IMR-90 (cell line): ENCODE measurements at places on chromosomes 7 and 10. TPM values are rescaled to one million over a fixed set of nuclear protein-coding genes. Genes with fewer than 3 reads are reported as not detected.

The EFCAB10 gene
- not detected in 2 replicates for total RNA-seq

The REEP3 gene
- total RNA-seq: 28.9 and 48.6 TPM in 2 replicates

The TYW1B gene
- total RNA-seq: 1.7 and 1.8 TPM in 2 replicates

GRCh38 chr7:103918631-103919271, 70.7 kb downstream of the RELN start:
- DNase-seq: no peak

- DNase-seq: no peak
Measured at GRCh38 chr10:8183241-8183704, 128.8 kb downstream of the GATA3 start.

GRCh38 chr7:22651534-22652243, 75.3 kb upstream of the IL6 start:
- DNase-seq: peak; percentile 83

DNA sequence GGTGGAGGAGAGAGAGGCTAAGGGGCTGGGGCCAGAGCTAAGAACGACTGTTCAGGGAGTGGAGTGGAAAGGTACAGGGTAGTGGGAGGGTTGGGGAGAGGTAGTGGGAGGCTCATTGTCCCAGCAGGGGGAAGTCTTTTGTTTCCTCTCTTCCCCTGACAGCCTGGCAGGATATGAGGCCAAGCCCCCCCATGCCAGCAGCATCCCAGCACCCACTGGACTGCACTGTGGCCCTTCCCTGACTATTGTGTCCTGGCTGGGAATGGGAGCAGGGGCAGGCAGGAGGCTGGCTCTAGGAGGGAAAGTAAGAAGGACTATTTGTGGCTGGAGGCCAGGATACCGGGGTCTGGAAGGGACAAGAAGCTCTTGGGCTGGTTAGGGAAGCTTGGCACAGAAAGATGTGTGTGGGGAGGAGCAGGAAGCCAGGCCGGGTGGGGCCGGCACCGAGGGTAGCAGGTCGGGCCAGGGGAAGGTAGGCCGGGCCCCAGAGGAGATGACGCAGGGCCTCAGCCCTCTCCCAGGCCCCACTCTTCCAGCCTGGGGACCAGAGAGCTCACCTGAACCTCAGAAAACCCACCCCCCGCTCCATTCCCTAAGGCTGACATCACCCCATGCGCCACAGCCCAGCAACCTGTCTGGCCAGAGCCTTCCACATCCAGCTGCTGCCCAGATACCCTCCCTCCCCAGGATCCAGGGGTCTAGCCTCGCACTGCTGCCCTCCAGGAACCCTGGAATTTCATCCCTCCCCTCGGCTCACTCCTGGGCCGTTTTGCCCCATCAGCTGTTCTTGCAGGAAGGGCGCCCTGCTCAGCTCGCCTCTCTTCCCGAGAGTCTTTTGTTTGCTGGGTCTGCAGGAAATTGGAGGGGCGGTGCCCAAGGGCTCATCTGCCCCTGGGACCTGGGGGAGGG, 8.8 kb upstream of the EPHB4 start:
- no peak for DNase-seq

DNA sequence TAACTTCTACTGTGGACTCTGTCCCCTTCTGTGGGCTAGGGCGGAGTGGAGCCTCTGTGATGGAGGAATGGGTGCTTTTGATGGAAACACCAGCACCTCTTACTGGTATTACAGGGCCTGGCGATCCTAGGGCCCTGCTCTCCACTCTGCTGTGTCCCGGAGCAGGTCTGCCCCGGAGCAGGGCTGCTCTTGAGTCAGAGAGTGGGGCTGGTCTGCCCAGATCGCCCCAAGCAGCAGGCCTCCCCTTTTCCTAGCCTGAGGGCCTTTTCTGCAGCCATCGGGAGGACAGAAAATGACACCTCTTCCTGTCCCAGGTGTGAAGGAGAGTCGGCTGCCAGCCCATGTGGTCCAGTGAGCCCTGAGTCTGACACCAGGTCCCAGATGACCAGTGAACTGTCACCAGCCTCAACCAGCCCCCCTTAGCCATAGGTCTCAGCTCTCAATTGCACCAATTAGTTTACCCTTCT, 1.4 kb downstream of the ZNF282 start:
- no peak for DNase-seq

- DNase-seq: no peak
Measured at GRCh38 chr10:81280497-81281479, 594.2 kb upstream of the NRG3 start.

DNA sequence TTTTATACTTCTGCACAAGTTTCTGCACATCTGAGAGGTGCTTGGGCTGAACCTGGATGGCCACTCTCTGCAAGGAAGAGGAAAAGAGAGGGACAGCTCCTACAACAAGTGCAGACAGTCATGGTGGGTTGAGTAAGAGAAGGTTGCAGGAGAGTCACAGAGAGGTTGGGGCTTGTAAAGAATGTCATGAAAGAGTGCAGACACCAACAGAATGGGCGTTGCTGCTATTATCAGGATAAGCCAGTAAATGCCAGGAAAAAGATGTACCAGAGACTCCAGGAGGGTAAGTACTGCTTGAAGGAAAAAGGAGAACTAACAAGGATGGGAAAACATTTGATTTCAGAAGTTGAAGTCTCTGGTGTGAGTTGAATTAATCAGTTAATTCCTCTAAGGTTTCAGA, 77.8 kb upstream of the NRP1 start:
- DNase-seq: no peak

- DNase-seq: peak; percentile 33
Measured at GRCh38 chr10:15897287-15897686, 37.0 kb upstream of the MINDY3 start.

GRCh38 chr10:122544493-122544892, 16.1 kb upstream of the DMBT1 start:
- DNase-seq: no peak

- no peak for DNase-seq
Measured at GRCh38 chr10:117497736-117498135, 44.8 kb upstream of the EMX2 start.

GRCh38 chr7:155489862-155490696, 32.1 kb downstream of the EN2 start:
- no peak for DNase-seq

- no peak for DNase-seq
Measured at GRCh38 chr7:142607351-142607750, 141.9 kb upstream of the PRSS1 start.
